ENCODE measurements at places on chromosomes 1 and 21. TPM values are rescaled to one million over a fixed set of nuclear protein-coding genes. Genes with fewer than 3 reads are reported as not detected.
A peak's percentile ranks its signal among the peaks of the same experiment; 100 is the strongest.

DNA sequence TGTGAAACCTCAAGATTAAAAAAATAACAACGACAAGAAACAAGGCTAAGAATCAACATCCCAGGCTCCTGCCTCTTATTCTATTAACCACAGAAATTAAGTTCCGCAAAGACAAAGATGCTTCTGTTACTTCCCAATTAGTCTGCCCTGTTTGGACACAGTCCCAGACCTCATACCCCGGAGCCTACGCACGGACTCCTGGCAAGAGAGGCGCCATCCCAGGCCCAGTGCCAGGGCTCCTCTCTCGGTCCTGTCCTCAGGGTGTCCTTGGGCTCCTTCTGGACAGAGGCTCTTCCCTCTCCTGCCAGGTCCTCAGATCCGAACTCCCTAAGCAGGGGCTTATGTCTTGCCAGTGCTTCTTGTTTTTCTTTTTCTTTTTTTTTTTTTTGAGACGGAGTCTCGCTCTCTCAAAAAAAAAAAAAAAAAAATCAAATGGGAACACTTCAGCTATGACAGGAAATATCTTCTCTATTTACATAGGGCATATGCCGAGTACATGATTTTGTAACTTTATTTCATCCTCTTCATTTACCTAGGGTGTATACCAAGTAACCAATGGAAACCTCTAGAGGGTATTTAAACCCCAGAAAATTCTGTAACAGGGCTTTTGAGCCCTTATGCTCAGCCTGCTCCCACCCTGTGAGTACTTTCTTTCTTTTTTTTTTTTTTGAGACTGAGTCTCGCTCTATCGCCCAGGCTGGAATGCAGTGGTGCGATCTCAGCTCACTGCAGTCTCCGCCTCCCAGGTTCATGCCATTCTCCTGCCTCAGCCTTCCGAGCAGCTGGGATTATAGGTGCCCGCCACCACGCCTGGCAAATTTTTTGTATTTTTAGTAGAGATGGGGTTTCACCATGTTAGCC lies 11.7 kb upstream of the ENO1 start:
- DNase-seq = peak; percentile 68

The EDARADD gene
- polyA plus RNA-seq = not detected

DNA sequence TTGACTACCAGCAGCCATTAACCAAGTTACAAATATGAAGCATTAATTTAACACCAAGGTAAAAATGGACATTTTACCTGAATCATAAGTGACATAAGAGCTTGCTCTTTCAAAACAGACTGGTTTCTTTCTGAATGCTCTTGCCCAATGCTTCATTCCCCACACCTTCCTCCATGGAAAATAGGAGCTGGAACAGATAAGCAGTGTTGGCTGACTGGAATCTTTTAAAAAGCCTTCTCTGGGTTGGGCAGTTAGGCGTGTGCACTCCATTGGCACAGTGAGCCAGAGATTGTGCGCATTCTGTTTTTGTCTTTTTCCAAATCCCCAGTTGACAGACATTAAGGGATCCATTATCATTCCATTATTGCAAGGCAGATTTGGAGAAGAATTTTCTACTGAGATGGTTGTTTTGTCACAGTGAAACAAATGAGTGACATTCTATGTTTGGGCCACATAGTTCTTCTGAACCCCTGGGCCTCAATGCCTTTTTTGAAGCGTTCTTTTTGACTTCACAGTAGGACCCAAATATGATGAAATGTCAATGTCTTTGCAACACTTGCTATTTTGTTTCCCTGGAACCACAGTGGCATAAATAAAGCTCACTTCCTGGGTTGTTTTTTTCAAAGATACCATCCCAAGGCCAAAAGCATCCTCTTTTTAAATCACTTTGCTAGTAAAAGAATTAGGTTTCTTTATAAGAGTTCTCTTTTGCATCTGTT lies 32.3 kb downstream of the LRRC8B start:
- no peak for DNase-seq

The CFAP74 gene
- 0.28 TPM for polyA plus RNA-seq

GRCh38 chr1:79543394-79543793 lies 536.9 kb upstream of the ADGRL4 start:
- no peak for DNase-seq

The NTMT2 gene
- 0.64 TPM for polyA plus RNA-seq

DNA sequence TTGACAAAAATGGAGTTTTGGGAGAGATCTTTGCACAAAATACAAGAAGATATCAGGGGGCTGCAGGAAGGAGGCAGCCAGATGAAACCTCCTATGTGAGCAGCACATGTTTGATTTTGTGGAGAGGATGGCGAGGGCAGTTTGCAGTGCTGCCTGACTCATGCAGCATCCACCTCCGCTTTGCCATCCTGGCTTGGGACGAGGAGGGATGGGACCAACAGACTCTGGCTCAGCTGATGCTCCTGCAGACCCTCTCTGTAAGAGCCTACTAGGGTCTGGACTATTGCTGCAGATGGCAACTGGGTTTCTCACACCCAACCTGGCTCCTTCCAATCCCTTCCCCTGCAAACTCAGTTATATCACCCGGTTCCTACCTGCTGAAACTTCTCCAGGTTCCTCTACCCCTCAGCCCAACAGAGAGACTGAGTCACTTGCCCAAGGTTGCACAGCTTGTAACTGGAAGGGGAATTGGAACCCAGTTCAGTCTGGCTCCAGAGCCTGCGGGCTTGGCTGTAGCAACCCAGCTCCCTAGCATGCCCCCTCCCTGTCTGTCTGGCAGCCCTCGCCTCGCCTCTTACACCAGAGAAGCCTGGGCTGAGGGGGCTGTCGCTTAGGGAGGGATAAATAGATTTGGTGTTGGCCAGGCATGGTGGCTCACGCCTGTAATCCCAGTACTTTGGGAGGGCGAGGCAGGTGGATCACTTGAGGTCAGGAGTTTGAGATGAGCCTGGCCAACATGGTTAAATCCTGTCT lies 205.8 kb downstream of the PTPRU start:
- DNase-seq = no peak

- no peak for DNase-seq
Measured at GRCh38 chr1:170765279-170765678, 101.3 kb downstream of the PRRX1 start.

- no peak for DNase-seq
Measured at GRCh38 chr1:228036701-228037231, 30.0 kb downstream of the WNT3A start.

GRCh38 chr1:19654886-19655717 lies 9.6 kb upstream of the HTR6 start:
- DNase-seq = no peak

The CELA2A gene
- 0.32 TPM for polyA plus RNA-seq

GRCh38 chr1:18752409-18752808 lies 107.1 kb downstream of the TAS1R2 start:
- no peak for DNase-seq

The PRAMEF15 gene
- polyA plus RNA-seq = not detected

The CFHR3 gene
- polyA plus RNA-seq = 3.4 TPM

DNA sequence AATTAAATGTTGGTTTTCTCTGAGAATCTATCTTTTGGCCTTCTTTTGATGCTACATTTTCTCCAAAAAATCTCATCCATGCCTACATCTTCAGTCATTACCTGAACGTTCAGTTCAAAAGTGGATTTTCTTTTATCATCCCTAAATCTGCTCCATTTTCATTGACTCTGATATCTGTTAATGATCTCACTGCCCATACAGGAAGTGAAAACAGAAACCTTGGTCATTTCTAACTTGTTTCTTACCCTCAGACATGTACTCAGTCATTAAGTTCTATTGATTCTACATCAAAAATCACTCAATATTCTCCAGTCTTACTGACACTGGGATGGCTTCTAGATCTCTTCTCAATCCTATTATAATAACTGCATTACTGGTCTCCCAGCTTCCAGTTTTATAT lies 22.7 kb downstream of the PRKACB start:
- DNase-seq = no peak

GRCh38 chr1:151819976-151820623 lies 11.5 kb downstream of the RORC start:
- DNase-seq = no peak

The ANKRD35 gene
- 2.3 TPM for polyA plus RNA-seq

- no peak for DNase-seq
Measured at GRCh38 chr21:25583370-25584130, 23.7 kb downstream of the MRPL39 start.

GRCh38 chr1:152086760-152087159 lies 2.1 kb downstream of the TCHHL1 start:
- no peak for DNase-seq

The CADM3 gene
- polyA plus RNA-seq = 0.68 TPM

The FAM151A gene
- 0.59 TPM for polyA plus RNA-seq

GRCh38 chr1:66262208-66262963 lies 271.6 kb upstream of the SGIP1 start:
- DNase-seq = no peak

The FAM72D gene
- 0.39 TPM for polyA plus RNA-seq

The DCDC2B gene
- polyA plus RNA-seq = 0.74 TPM

The SELENBP1 gene
- polyA plus RNA-seq = 33.2 TPM
